ENCODE measurements at places on chromosomes 1 and 21.

- DNase-seq: peak; percentile 46
Measured at GRCh38 chr21:27564684-27565301, 597.9 kb upstream of the ADAMTS5 start.

GRCh38 chr1:9294405-9294773 lies 1.7 kb downstream of the SPSB1 start:
- no peak for DNase-seq

DNA sequence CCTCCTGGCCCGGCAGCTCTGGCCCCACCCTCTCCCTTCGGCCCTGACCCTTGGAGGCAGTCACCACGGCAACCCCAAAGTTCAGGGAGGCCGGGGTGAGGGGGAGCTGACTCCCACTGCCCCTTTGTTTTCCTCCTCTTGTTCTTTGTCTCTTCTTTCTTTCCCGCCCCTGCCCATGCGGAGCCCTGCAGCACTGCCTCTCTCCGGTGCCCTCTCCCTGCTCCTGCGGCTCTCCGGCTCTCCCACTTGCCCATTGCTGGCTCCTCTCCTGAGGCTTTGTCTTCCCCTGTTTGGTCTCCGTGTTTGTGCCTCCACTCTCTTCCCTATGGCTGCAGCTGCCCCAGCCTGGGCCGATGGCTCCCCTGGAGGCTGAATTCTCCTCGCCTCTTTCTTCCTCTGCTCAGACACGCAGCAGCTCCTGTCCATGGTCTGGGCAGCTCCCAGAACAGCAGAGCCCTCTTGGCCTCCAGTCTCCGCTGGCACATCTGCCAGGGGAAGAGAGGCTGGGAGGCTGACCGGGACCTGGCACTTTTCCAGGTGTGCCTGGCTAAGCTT lies 5.8 kb downstream of the CELSR2 start:
- DNase-seq: no peak

- DNase-seq: no peak
Measured at GRCh38 chr1:14442669-14443068, 155.8 kb upstream of the KAZN start.

DNA sequence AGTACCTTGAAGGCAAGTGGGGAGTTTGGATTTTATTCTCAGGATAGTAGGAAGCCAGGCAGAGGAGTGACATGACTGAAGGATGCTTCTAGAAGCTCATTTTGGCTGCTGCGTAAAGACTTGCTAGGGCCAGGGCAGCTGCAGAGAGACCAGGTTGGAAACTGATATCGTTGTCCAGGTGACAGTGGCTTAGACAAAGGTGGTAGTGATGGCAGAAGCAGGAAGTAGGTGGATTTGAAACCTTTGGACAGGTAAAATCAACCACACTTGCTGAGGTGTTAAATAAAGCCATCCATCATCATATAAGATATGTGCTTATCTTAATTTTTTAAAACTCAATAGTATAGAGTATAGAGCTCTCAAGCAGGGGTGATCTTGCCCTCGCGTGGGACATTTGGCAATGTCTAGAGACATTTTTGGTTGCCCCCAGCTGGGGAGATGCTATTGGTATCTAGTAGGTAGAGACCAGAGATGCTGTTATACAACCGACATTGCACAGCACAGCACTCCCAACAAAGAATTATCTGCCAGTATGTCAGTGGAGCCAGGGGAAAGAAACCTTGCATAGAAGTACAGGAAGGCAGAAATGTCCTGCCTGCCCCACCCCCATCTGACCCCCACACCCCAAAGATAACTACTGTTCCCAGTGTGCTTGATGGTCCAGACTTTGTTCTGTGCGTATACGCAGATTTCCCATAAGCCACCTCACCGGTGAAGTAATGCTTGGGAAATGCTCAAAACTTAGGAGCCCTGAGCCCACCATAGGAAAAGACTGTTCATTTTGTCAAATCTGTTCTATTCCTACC lies 31.1 kb downstream of the TMEM51 start:
- no peak for DNase-seq

DNA sequence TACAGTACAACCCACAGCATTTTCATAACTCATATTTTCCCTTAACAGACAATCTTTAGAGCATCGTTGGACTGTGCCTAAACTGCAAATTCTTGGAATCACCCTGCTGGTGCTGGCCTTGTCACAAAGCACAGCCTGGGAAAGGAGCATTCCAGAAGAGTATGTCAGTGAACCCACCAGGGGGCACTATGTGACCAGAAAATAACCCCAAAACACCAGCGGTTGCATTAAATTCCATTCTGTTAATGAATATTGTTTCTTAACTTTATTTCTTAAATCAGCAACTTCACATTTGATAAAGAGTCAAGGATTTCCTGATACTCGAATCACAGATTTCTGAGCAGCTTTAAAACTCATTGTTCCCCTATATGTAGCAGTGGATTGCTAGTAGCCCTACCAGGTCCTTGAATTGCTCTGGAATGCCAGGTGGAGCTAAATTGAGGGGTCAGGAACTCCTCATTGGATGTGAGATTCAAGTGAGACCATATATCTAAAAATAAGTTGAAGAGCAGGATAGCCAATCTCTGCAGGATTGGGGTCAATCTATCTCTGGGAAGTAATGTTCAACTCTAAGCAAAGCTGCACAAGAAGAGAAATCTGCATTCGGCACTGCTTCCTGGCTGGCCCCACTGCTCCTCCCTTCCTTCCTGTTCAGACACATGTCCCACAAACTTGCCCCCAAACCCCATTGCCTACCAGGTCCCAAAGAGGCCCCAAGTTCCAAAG lies 12.7 kb upstream of the RAB4A start:
- peak; percentile 27 for DNase-seq

GRCh38 chr1:44851308-44851707 lies 8.3 kb upstream of the PTCH2 start:
- DNase-seq: no peak

- DNase-seq: no peak
Measured at GRCh38 chr1:210624722-210625121, 296.0 kb downstream of the HHAT start.
